B cell (primary cell): ENCODE measurements at places on chromosomes 11 and 22. TPM values are rescaled to one million over a fixed set of nuclear protein-coding genes. Genes with fewer than 3 reads are reported as not detected.

The NCAM1 gene
- total RNA-seq: 0.32 and 0.37 TPM in 2 replicates

DNA sequence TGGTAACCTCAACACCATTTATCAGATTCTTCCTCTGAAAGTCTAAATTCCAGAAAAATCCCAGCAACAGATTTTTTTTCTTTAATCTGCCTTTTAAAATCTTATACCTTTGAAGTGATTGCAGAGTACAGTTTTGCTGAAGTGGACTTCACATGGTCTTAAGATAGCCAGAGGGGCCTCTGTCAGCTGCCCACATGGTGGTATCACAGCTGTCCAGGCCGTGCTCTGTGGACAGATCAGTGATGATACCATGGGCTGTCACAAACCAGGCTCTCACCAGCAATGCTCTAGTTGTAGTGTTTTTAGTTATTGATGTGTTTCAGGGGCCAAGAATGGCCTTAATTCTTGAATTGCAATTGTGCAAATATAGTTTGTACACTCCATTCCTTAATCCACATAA lies 44.0 kb downstream of the PARVA start:
- no peak for DNase-seq

DNA sequence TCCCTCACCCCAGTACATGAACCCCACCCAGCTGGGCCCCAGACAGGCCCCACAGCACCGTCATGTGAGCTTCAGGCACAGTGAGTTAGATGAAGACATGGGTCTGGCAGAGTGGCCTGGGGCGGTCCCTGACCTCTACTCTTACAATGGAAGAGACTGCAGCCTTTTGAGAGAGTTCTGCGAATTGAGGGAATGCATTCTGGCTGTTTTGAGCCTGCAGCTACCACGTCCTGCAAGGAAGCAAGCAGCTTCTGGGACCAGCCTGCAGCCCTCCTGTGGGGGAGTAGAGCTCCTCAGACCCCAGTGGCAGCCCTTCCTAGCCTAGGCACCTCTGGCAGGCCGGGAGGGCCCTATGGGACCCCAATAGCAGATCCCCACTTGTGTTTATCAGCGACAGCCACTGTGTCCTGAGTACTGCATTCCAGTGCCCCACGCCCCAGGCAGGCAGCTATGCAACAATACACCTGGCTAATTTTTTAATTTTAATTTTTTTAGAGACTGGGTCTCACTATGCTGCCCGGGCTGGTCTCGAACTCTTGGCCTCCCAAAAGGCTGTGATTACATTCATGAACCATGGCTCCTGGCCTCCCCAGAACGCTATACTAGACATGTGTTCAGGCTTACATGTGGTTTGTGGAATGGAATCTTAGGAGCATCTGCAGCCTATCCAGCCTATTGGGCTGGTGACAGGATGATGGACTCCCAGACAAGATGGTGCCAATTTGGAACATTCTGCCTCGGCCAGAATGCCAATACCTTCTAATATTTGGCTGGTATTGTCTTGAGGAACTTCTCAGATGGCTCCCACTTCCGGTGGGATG lies 717 bp upstream of the SLC7A4 start:
- no peak for DNase-seq

- DNase-seq: no peak
Measured at GRCh38 chr22:44823806-44824205, 71.4 kb downstream of the ARHGAP8 start.
